ENCODE measurements at places on chromosomes 6 and 20. TPM values are rescaled to one million over a fixed set of nuclear protein-coding genes. Genes with fewer than 3 reads are reported as not detected.

KHDC1 gene
- total RNA-seq, result 1.3 TPM

POLR1C gene
- 41.7 TPM for total RNA-seq

XKR7 gene
- total RNA-seq, result not detected

CDYL gene
- total RNA-seq, result 55.7 TPM

ZBTB46 gene
- 11.4 TPM for total RNA-seq

ZBP1 gene
- total RNA-seq, result not detected

FOXQ1 gene
- total RNA-seq, result 0.72 TPM

GRCh38 chr20:60224914-60225313, 266.7 kb downstream of the CDH26 start:
- no peaks in the 10 kb centered on the region for H3K36me3 ChIP-seq
- H3K27ac ChIP-seq, result no peak overlapping the region
- H3K4me1 ChIP-seq, result no peaks in the 10 kb centered on the region
- no peak for DNase-seq
- H3K4me3 ChIP-seq, result no peak overlapping the region
- H3K27me3 ChIP-seq, result no peaks in the 10 kb centered on the region

DNA sequence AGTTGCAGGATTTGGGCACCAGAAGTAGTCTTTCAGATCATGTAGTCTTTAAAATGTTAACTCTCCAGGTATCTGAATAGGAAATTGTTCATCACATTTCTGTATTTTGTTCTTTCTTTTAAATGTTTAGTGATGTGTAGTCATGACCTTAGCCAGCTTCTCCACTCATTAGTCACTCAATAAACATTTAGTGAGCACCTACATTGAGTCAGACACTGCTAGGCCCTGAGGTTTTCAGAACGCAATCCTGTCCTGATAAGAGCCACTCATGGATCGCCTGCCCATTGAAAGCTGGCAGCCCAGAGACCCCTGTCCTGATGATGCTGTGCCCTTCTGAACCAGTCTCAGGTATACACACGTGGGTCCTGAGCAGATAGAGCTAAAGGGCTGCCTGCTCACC, 163.4 kb upstream of the HEY2 start:
- no peak overlapping the region for H3K27ac ChIP-seq
- peaks cover 1% of the 10 kb centered on the region for H3K4me1 ChIP-seq
- H3K4me3 ChIP-seq, result no peak overlapping the region

DNA sequence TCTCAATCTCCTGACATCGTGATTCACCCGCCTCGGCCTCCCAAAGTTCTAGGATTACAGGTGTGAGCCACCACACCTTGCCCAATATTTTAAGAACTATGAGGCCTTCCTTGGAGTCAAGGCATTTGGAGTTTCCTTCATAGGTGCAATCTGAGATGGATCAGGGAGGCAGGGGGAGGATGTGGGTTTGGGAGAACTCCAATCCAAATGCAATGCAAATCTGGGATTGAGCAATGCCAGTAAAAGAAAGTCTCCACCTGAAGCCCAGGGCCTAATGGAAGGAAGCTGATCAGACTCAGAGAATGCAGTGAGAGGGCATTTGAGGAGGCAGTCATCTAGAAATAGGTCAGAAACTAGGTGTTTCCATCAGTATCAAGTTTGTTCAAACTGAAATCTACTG, 21.2 kb downstream of the RSPH3 start:
- no peaks in the 10 kb centered on the region for H3K4me1 ChIP-seq
- H3K4me3 ChIP-seq, result no peak overlapping the region
- no peak for DNase-seq
- no peaks in the 10 kb centered on the region for H3K27me3 ChIP-seq
- no peak overlapping the region for H3K27ac ChIP-seq

GRCh38 chr20:12998046-12998445, 10.7 kb upstream of the SPTLC3 start:
- DNase-seq, result no peak
- no peaks in the 10 kb centered on the region for H3K36me3 ChIP-seq
- H3K4me3 ChIP-seq, result no peak overlapping the region
- no peaks in the 10 kb centered on the region for H3K27me3 ChIP-seq
- no peaks in the 10 kb centered on the region for H3K4me1 ChIP-seq

- no peak overlapping the region for H3K4me3 ChIP-seq
- H3K4me1 ChIP-seq, result no peaks in the 10 kb centered on the region
- no peak for DNase-seq
- H3K27ac ChIP-seq, result no peak overlapping the region
Observed at GRCh38 chr6:14981960-14982359, 263.9 kb upstream of the JARID2 start.

GRCh38 chr20:24877652-24878051, 71.4 kb upstream of the CST7 start:
- no peak for DNase-seq
- H3K4me1 ChIP-seq, result no peaks in the 10 kb centered on the region
- no peaks in the 10 kb centered on the region for H3K27me3 ChIP-seq
- H3K36me3 ChIP-seq, result no peaks in the 10 kb centered on the region
- H3K4me3 ChIP-seq, result no peak overlapping the region

DNA sequence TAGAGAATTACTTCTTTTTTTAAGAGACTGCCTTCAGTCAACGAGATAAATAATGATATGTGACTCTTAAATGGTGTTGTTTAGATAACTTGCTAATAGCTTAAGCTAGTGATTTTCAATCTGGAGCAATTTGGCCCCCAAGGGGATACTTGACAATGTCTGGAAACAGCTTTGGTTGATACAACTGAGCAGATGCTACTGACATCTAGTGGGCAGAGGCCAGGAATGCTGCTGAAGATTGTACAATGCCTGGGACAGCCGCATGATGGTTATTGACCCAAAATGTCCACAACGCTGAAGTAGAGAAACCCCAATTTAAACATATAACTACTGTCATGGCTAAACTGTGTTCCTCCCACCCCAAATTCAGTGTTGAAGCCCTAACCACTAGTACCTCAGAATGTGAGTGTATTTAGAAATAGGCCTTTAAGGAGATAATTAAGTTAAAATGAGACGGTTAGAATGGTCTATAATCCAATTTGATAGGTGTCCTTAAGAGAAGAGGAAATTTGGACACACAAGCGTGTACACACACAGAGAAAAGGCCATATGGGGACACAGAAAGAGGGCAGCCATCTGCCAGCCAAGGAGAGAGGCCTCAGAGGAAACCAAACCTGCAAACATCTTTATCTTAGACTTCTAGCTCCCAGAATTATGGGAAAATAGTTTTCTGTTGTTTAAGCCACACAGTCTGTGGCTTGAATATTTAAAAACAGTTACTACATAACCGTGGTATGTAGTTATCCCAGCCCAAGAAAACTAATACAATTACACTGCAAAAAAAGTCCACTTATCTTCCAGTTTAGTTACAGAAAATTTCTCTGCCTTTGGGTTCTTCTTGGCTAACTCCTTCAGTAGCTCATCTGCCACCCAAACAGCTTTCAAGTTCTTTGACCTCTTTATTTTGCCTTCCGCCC, 22.2 kb downstream of the RWDD2A start:
- H3K27ac ChIP-seq, result no peak overlapping the region
- H3K4me1 ChIP-seq, result peaks cover 1% of the 10 kb centered on the region
- no peaks in the 10 kb centered on the region for H3K36me3 ChIP-seq
- H3K27me3 ChIP-seq, result no peaks in the 10 kb centered on the region
- H3K4me3 ChIP-seq, result no peak overlapping the region

- H3K4me3 ChIP-seq, result no peak overlapping the region
- DNase-seq, result no peak
- no peak overlapping the region for H3K27ac ChIP-seq
- H3K27me3 ChIP-seq, result no peaks in the 10 kb centered on the region
Observed at GRCh38 chr20:44133424-44133823, 53.6 kb downstream of the JPH2 start.

DNA sequence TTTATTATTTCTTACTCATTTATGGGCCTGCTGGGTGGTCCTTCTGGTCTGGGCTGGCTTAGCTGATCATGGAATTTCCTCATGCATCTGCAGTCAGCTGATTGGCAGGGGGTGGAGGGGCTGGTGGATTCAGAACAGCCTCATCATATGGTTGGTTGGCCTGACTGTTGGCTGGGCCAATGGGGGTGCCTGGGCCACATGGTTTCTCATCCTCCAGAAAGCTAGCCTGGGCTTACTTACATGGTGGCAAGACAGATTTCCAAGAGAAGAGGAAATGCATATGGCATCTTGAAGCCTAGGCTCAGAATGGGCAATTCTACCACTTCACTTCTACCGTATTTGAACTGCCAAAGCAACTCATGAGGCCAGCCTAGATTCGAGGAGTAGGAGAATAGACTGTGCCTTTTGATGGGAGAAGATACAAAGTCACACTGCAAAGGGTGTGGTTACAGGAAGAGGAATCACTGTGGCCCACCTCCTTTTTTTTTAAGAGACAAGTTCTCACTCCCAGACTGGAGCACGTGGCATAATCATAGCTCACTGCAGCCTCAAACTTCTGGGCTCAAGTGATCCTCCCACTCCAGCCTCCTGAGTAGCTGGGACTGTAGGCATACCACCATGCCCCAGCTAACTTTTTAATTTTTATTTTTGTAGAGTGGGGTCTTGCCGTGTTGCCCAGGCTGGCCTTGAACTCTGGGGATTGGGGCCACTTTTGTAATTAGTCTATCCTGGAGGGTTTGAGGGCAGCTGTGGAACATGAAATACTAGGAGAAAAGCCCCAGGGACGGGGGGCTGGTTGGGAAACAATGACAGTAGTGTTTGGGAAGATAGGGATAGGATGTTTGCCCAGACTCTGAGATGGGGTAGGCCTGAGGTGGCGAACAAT, 47.6 kb upstream of the RNF24 start:
- no peaks in the 10 kb centered on the region for H3K27me3 ChIP-seq
- no peak overlapping the region for H3K27ac ChIP-seq
- no peaks in the 10 kb centered on the region for H3K36me3 ChIP-seq

DNA sequence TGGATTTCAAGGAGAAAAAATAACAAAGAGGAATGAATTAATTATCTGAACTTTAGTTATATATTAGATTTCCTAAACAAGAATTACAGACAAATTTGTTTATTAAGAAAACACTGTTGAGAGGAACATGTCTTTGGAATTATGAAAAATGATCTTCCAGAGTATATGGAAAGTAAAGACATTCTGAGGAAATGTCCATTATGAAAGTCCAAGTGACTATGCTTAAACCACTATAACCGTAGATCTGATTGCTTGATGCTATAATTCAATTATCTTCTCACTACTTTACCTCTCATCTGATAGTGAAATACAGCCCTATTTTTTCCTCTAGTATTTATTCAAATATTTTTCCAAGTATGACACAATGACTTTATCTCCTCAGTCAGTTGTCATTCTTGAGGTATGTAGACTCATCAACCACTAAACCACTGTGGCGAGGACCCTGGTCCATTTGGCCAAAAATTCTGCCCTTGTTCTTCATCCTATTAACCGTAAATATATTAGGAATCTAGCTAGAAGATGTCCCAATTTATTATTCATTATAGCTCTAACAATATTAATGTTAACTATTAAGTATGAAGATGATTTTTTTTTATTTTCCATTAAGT, 37.3 kb upstream of the AHI1 start:
- no peak overlapping the region for H3K4me3 ChIP-seq
- DNase-seq, result no peak
- H3K27ac ChIP-seq, result no peak overlapping the region
- no peaks in the 10 kb centered on the region for H3K36me3 ChIP-seq
- H3K27me3 ChIP-seq, result no peaks in the 10 kb centered on the region
- H3K4me1 ChIP-seq, result no peaks in the 10 kb centered on the region

DNA sequence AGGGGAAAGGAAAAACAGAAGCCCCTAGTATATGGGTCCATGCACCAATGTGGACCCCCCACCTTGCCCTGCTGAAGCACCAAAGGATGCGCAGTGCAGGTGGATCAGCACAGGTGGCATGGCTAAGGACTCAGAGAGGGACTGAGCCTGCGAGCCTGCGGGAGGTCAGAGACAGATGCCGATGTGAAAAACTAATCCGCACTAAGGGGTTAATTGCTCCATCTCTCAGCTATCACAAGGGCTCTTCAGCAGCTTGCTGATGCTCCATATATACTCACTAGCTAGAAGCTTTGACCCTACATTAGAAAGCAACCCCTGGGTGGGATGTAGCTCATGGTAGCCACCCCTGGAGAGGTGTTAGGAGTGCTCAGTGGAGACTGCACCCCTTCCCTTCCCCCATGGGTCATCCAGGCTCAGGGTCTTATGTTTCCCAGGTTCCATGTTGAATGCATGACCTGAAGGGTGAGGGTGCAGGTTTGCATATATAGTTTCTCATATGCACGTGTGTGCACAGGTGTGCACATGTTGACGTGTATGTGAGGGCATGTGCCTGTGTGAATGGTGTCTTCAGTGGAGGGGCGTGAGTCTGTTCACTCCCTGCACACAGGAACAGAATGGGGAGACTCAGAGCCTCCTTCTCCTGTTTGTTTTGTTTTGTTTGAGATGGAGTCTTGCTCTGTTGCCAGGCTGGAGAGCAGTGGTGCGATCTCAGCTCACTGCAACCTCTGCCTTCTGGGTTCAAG, 13.4 kb upstream of the IP6K3 start:
- H3K4me1 ChIP-seq, result no peaks in the 10 kb centered on the region
- H3K4me3 ChIP-seq, result no peak overlapping the region
- no peaks in the 10 kb centered on the region for H3K36me3 ChIP-seq
- no peak overlapping the region for H3K27ac ChIP-seq
- no peaks in the 10 kb centered on the region for H3K27me3 ChIP-seq

DNA sequence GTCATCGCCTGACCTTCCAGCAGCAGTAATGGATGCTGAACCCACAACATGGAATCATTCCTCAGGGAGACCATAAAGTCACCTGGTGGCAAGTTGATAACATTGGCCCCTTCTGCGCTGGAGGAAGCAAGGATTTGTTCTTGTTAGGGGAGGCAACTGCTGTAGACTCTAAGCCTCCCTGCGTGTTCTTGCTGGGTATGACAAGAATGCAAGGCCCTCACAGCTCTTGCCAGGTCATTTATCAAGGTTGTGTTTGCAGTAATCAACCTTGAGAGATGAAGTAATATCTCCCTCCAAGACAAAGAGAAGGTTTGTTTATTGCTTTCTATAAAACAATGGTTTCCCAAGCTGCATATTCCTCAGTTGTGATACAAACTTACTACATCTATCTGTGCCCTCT, 80.9 kb downstream of the PERP start:
- no peak overlapping the region for H3K27ac ChIP-seq
- no peaks in the 10 kb centered on the region for H3K36me3 ChIP-seq
- H3K4me1 ChIP-seq, result no peaks in the 10 kb centered on the region

GRCh38 chr20:753136-753535, 15.2 kb downstream of the SLC52A3 start:
- H3K27ac ChIP-seq, result no peak overlapping the region
- no peaks in the 10 kb centered on the region for H3K36me3 ChIP-seq
- H3K27me3 ChIP-seq, result no peaks in the 10 kb centered on the region
- no peak for DNase-seq
- no peaks in the 10 kb centered on the region for H3K4me1 ChIP-seq

- no peak overlapping the region for H3K27ac ChIP-seq
- H3K4me1 ChIP-seq, result no peaks in the 10 kb centered on the region
- no peak overlapping the region for H3K4me3 ChIP-seq
- H3K36me3 ChIP-seq, result no peaks in the 10 kb centered on the region
- no peak for DNase-seq
- H3K27me3 ChIP-seq, result no peaks in the 10 kb centered on the region
Observed at GRCh38 chr6:135540207-135540840, 42.8 kb upstream of the AHI1 start.

- no peaks in the 10 kb centered on the region for H3K27me3 ChIP-seq
- no peak for DNase-seq
- H3K27ac ChIP-seq, result no peak overlapping the region
- H3K4me1 ChIP-seq, result no peaks in the 10 kb centered on the region
- H3K4me3 ChIP-seq, result no peak overlapping the region
Observed at GRCh38 chr6:44529146-44529905, 141.8 kb downstream of the CDC5L start.
